Stimulated activated CD8-positive, alpha-beta memory T cell treated with anti-CD3 and anti-CD28 coated beads, Interleukin-4, amount 100 ng/mL, for 24 hours (primary cell): ENCODE measurements at places on chromosomes 3 and 15.

DNA sequence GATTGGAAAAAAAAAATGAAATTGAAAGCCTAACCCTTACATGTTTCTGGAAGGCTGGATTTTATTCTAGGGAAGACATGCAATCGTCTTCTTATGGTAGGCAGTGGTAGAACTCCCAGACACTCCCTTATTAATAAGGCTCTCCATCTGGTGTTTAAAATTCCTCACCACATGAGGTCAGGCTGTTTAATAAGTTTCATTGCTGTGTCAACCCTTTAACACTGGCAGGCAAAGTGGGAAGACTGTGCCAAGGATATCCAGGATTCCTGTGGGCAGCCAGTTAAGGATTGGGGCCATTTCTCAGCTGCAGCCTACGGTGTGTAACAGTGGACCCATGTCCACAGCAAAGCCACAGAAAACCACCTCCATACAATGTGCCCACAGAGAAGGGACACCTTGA is 225.5 kb upstream of the CHRM5 start:
- DNase-seq, result no peak

GRCh38 chr3:139797724-139798343 is 120.1 kb upstream of the NMNAT3 start:
- no peak for DNase-seq

DNA sequence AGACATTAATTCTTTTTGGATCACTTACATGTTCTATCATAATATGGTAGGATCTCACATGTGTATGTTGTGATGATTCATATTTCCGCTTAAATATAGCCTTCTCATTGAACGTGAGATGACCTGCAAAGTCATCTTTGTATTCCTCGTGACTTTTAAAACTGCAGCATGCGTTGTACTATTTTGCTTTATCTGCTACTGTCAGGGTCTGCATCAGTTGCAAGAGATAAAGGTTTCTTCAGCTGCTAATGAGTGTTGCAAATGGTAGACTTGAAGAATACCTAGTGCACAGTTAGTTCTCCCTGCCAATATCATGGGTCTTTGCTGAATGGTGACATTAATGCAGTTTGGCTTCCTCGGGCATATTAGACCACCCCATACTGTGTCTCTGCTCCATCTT is 31.8 kb downstream of the REC114 start:
- DNase-seq, result no peak

- DNase-seq, result no peak
These were observed 338.9 kb upstream of the CFAP20DC start for GRCh38 chr3:59388555-59389270.

- DNase-seq, result no peak
These were observed 28.9 kb upstream of the GPD1L start for GRCh38 chr3:32077260-32078084.

GRCh38 chr3:161199926-161200325 is 21.2 kb upstream of the NMD3 start:
- no peak for DNase-seq

GRCh38 chr3:129016356-129016719 is 15.2 kb downstream of the EFCC1 start:
- DNase-seq, result no peak

DNA sequence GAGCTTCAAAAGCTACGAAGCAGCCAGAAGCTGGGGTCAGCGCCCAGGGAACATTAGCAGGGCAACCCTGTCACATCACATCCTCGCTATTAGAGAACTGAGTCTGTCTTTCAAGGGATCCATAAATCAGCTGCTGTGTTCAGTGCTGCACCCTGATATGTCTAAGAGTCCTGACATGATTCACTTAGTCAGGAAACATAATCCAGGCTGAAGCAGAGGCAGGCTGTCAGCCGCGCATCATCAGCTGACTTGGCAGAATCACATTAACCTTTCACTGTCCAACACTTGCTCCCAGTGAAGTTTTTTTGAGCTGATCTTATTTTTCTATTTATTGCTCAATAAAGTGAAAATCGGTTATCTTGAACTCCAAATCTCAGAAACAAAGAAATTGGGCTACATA is 23.5 kb downstream of the MYH15 start:
- no peak for DNase-seq

DNA sequence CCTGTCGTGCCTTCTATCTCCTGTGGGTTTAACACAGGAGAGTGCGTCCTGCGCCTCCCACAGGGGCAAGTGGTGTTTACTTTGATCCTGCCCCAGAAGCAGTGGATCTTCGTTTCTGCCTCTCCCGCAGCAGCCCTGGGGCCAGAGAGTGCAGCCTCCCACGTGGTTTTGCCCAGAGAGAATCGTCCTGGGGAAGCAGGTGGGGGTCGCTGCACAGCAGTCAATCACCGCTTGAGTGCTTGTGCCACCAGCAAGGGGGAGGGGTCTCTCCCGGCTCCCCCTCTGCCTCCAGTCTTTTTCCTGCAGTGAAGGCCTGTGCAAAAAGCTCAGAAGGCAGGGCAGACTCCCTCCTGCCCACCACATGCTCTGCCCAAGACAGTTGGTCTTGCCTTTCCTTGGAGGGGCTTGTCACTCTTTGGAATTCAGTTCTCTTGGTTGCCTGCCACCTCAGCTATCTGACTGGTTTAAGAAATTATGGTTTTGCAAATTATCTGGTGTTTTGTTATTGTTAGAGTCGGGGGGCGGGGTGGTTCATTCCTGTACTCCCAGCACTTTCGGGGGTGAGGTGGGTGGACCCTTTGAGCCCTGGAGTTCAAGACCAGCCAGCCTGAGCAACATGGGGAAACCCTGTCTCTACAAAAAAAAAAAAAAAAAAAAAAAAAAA is 26.9 kb downstream of the STOML1 start:
- peak; percentile 28 for DNase-seq

- DNase-seq, result no peak
These were observed 91.0 kb upstream of the CBLB start for GRCh38 chr3:105959851-105960250.

GRCh38 chr15:35437157-35437556 is 108.8 kb downstream of the DPH6 start:
- no peak for DNase-seq

DNA sequence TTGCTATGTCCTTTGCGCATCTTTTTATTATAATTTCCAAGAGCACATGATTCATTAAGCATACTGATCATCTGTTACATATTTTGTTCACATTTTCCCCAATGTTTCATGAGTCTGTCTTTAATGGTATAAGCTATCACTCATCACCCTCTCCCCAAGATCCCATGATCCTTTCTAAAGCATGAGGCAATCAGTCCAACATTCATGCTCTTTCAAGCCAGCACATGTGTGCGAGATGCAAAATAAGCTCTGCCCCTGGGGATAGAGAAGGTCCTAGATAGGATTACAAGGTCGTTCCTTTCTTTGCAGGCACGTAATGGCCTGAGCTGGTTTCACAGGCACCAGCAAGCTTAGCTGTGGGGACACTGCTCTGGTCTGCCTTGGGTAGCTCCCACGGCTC is 32.2 kb upstream of the B3GNT5 start:
- DNase-seq, result no peak

DNA sequence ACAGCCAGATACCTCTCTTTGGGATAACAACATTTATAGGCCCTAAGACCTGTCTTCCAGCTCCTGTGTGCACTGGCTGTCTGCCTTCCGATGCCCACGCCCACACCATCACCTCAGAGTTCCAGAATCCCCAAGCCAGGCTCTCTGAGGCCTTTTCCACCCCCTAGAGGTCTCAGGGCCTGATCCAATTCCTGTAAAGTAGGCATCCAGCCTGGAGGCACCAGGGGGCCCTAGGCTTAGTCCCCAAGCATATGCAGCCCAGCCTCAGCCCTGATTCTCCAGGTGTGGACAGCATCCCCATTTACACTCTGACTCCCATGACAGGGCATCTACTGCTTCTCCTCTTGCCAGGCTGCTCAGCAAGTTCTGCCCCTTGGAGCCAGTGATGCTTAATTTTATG is 72.7 kb upstream of the CORO2B start:
- DNase-seq, result no peak

DNA sequence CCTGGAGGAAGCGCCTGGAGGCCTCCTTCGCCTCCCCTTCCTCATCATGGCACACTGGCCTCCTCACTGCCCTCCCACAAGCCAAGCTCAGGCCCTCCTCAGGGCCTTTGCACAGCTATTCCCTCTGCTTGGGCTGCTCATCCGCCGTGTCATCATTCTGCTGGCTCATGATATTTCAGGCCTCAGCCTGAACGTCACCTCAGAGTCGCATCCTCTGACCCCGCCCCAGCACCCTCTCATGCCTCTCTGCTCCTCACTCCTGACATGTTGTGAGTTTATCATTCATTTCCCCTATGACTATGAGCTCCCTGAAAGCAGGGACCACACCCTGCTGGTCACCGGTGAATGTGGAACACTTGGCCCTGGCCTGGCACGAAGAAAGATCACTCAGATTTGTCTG is 20.7 kb upstream of the POC1A start:
- DNase-seq, result no peak

DNA sequence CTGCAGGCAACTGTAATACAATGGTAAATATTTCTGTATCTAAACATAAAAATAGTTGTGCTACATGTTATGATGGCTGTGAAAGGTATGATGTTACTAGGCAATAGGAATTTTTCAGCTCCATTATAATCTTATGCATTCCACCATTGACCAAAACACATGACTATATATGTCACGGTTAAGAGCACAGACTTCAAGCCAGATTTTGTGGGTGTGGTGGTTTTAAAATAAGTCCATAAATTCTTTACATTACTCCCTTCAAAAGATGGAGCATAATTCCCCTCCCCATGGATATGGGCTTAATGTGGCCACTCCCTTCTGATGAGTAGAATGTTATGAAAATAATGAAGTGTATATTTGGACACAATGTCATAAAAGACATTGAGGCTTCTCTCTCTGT is 88.4 kb upstream of the TBC1D5 start:
- no peak for DNase-seq

DNA sequence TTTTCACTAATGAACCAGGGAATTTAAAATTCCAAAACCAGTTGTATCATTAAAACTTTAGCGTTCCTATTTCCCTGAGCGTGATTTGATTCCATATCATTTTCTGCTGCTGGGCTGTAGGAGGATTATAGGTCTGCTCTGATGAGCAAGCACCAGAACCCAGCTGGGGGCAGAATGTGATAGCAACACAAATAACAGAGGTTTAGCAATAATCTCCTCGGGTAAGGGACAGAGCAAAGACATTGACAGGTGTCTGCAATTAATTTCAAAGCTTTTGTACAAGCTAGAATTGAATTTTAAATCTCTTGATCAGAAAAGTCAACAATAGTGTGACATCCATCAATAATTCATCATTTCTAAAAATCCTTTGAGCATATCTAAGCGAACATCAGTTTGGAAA is 163.4 kb upstream of the RAP2B start:
- no peak for DNase-seq

GRCh38 chr3:9008550-9009255 is 45.4 kb upstream of the RAD18 start:
- no peak for DNase-seq

DNA sequence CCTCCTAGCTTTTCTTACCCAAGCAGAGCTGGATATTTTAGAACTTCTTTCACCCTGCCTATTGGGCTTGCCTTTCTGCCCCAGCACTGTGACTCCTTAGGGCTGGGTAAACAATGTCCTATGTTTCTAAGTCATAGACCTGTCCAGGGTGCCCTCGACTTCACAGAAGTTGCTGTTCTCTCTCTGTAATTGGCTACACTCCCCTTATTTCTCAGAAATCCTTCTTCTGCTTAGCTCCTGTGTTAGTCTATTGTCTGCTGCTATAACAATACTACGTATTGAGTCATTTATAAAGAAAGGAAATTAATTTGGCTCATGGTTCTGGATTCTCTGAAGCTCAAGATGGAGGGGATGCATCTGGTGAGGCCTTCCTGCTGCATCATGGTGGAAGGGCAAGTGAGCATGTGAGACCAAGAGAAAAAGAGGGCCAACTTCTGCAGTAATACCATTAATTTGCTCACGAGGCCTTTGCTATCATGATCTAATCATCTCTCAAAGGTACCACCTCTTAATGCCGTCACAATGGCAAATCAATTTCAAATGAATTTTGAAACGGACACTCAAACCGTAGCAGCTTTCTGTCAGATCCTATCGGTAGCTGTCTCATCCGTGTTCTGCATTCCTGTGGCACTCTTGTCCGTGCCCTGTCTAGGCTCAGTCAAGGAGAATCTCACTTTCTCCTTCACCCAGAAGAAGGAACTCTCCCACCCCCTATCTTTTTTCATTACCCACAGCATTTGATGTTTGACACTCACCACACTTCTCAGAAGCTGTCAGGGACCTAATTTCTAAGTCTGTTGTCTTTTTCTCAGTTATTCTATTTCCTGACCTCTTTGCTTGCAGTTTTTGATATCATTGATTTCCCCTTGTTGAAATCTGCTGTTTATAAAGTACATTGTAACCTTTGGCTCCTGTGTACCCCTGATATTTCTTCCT is 22.3 kb upstream of the GPR171 start:
- no peak for DNase-seq

DNA sequence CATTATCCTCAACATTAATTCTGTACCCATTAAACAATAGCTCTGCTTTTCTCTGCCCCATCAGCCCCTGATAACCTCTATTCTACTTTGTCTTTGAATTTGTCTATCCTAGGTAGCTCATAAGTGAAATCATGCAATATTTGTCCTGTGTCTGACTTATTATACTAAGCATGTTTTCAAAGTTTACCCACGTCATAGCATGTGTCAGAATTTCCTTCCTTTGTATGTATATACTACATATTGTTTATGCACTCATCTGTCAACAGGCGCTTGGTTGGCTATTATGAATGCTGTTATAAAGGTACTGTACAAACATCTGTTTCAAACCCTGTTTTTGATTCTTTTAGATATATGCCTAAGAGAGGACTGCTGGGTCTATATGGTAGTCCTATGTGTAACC is 18.2 kb downstream of the CSNK1G1 start:
- no peak for DNase-seq

GRCh38 chr15:73802431-73803041 is 49.4 kb upstream of the INSYN1 start:
- DNase-seq, result no peak

GRCh38 chr3:197339841-197340520 is 41.6 kb upstream of the DLG1 start:
- DNase-seq, result no peak

DNA sequence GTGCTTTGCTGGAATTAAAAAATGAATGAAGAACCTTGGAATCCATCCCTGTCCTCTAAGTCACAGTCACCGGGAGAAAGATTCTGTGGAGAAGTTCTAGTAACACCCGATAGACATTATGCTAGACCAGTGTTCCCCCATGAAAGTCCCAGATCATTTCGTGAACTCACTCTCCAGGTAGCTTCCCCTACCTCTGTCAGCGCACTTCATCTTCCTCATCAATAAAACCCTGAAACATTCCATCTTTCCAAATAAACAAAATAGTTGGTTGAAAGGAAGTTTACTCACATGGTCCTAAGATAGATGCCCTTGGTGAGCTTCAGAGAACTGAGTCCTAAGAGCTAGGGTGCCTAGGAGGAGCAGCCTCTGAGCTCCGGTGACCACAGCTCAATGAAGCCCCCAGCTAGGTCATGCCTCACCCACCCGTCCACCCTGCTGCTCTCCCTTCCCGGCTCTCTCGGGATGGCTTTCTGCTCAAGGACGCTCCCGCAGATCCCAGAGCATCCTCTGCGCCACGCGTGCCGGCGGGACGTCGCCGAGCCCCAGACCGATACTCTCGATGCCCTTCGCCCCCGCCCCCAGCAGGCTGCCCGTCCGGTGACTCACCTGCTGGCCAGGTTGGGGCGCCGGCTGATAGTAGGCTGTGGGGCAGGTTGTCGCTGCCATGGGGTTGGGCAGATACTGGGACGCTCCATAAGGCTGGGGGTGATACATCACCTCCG is 776 bp downstream of the VGLL3 start:
- DNase-seq, result no peak

GRCh38 chr3:110644203-110644602 is 427.4 kb upstream of the NECTIN3 start:
- DNase-seq, result no peak
